Osteoblast (primary cell): ENCODE measurements at places on chromosomes 11 and 22. TPM values are rescaled to one million over a fixed set of nuclear protein-coding genes. Genes with fewer than 3 reads are reported as not detected.

- H3K4me1 ChIP-seq, result peaks cover 11% of the 10 kb centered on the region
- no peak for DNase-seq
Measured at GRCh38 chr11:93844568-93844967, 5.8 kb downstream of the VSTM5 start.

GRCh38 chr11:126718276-126718675 is 282.3 kb downstream of the KIRREL3 start:
- no peaks in the 10 kb centered on the region for H3K36me3 ChIP-seq
- DNase-seq, result peak; percentile 80
- H3K4me1 ChIP-seq, result peaks cover 6% of the 10 kb centered on the region
- no peak overlapping the region for H3K4me3 ChIP-seq
- no peaks in the 10 kb centered on the region for H3K27me3 ChIP-seq

GRCh38 chr11:69376155-69377028 is 82.4 kb downstream of the MYEOV start:
- H3K36me3 ChIP-seq, result no peaks in the 10 kb centered on the region
- H3K27me3 ChIP-seq, result no peaks in the 10 kb centered on the region
- H3K4me1 ChIP-seq, result no peaks in the 10 kb centered on the region
- peak; percentile 70 for DNase-seq
- no peak overlapping the region for H3K4me3 ChIP-seq

DNA sequence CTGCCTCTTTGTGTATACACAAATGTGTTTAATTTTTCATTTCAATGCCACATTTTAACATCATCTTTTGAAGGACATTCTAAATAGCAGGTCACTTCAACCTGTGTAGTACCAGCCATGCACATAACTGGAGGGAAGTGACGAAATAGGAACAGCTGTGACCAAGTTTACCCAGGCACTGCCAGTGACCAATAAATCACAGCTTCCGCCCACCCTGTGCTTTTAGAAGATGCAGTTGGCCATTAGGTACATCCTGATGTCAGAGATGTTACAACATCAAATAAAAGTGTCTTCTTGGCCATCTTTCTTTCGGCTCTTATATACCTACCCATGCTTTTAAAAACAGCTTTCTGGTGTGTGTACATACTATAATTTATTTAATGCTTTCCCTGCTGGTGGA is 7.8 kb downstream of the LDLRAD3 start:
- H3K27me3 ChIP-seq, result no peaks in the 10 kb centered on the region
- H3K4me3 ChIP-seq, result no peak overlapping the region
- H3K36me3 ChIP-seq, result no peaks in the 10 kb centered on the region
- no peak overlapping the region for H3K27ac ChIP-seq
- DNase-seq, result no peak

- no peaks in the 10 kb centered on the region for H3K36me3 ChIP-seq
- H3K4me1 ChIP-seq, result peaks cover 11% of the 10 kb centered on the region
- H3K27ac ChIP-seq, result no peak overlapping the region
- H3K27me3 ChIP-seq, result peaks cover 70% of the 10 kb centered on the region
- DNase-seq, result peak; percentile 95
Measured at GRCh38 chr11:2138431-2139122, 612 bp downstream of the IGF2 start.

DNA sequence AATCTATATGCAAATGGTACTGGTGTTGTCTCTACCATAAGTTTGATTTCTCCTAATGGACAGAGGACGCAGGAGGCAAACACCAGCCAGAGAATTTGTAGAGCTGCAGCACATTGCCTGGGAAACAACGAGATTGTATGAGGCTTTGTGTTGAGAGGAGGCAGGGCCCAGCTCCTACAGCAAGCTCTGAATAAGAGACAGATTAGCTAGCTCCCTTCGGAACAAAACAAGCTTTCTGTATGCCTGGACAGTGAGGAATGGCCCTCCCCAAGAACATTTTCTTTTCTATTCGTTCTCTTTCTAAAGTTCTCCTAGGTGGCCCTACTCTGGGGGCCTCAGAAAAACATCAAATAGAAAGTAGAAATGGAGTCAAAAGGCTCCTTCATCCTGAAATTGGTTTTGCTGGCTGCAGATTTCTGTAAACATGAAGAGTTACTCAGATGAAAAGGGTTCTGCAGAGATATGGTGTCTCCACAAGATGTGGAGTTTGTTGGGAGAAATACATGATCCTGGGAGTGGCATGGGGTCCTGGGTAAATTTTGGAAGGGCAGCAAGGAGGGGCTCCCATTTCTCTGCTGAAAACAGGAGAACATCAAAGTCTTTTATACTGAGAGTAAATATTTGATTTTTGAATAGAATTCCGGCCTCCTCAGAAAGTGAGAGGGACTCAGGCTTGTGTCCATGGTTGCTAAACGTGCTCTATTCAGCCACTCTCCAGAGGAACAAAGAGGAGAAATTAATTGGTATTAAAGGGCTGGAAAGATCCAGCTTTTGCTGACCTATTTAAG is 6.8 kb upstream of the HEPACAM start:
- H3K27me3 ChIP-seq, result no peaks in the 10 kb centered on the region
- H3K27ac ChIP-seq, result no peak overlapping the region
- DNase-seq, result no peak
- H3K4me3 ChIP-seq, result no peak overlapping the region
- no peaks in the 10 kb centered on the region for H3K36me3 ChIP-seq

DNA sequence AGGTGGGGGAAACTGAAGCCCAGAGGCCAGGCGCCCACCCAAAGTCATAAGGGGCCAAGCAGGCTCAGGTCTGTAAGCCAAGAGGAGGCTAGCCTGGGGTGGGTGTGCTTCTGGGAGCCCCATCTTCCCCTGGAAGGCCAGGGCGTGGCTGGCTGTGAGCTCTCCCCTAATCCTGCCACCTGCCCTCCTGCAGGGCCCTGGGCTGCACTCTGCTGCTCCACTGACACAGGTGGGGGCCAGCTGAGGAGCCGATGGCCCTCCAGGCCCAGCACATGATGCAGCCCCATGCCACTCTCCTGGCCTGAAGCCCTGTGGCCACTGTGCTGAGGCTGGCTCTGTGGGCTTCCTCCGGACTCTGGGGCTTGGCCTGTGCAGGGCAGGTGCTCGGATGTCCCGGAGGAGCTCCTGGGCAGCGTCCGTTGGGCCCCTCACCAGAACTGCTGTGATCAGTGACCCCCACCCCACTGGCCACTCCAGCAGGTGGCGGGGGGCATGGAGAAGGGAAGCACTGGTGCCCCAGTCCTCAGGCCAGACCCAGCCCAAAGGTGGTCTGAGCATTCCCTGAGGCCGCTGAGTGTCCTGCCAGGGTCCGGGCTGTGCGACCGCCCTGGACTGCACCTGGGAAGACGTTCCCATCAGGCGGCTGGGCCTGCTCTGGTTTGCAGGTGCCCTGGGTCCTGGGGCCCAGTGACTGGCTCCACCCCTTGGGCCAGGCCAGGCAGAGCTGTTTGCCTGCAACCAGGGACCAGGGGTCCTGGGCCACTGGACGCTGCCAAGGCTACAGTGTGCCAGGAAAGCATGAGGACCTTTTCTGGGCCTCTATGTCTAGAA is 8.5 kb downstream of the PIM3 start:
- DNase-seq, result peak; percentile 77
- H3K36me3 ChIP-seq, result no peaks in the 10 kb centered on the region
- H3K4me1 ChIP-seq, result peaks cover 20% of the 10 kb centered on the region
- no peak overlapping the region for H3K27ac ChIP-seq
- H3K4me3 ChIP-seq, result no peak overlapping the region

GRCh38 chr11:65849771-65850216 is 8.2 kb downstream of the CFL1 start:
- H3K4me3 ChIP-seq, result no peak overlapping the region
- no peaks in the 10 kb centered on the region for H3K27me3 ChIP-seq
- DNase-seq, result peak; percentile 83
- H3K36me3 ChIP-seq, result peaks cover 38% of the 10 kb centered on the region
- H3K4me1 ChIP-seq, result no peaks in the 10 kb centered on the region

DNA sequence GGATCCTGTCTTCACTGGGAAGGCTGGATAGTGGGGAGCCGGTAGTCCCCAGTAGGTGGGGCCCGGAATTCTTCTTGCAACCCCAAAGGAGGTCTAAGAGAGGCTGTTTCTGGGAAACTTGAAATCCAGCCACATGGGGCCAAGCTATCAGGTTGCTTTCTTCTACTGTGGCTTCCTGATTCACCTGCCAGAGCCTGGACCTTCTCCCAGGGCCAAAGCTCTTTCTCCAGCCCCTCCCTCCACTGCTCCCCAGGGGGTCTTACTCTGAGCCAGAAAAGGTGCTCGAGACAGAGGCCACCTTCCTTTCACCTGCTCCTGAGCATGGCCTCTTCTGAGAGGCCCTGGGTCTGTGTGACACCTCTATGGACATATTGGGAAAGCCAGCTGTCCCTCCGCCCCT is 9.1 kb downstream of the TST start:
- no peak overlapping the region for H3K27ac ChIP-seq
- H3K4me3 ChIP-seq, result no peak overlapping the region
- H3K4me1 ChIP-seq, result no peaks in the 10 kb centered on the region
- DNase-seq, result no peak
- H3K27me3 ChIP-seq, result peaks cover 31% of the 10 kb centered on the region

DNA sequence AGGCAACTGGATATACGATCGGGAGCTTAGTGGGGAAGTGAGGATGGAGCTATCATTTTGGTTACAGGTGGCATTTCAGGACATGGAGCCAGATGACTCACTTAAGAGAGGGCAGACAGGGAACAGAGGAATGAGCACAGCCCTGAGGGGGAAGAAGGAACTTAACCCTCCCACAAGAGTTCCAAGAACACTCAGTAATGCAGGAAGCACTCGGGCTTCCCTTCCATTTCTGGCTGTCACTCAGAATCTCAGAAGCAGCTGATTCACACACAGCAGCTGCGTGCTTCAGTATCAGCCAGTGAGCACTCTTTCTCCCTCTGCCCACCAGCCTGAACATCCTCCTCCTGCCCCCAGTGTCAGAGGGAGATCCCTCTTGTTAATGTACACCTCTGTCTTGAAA is 34.8 kb downstream of the EFCAB6 start:
- H3K27ac ChIP-seq, result no peak overlapping the region
- H3K4me3 ChIP-seq, result no peak overlapping the region
- peak; percentile 73 for DNase-seq
- peaks cover under 1% of the 10 kb centered on the region for H3K4me1 ChIP-seq

DNA sequence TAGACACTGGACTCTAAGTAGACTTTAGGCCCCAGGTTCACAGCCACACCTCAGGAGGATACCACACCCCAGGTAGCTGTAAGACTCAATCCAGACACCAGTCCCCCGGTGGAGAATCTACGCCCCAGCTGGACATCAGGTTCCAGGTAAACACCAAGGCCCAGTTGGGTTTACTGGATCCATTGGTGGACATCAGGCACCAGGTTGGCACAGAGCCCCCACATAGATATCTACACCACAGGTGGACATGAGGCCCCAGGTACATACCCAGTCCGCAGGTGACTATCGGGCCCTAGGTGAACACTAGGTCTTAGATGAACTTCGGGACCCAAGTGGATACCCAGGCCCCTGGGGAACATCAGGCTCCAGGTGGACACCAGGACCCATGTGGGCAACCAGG is 58.9 kb upstream of the SEPTIN5 start:
- DNase-seq, result peak; percentile 27
- H3K36me3 ChIP-seq, result no peaks in the 10 kb centered on the region
- H3K4me1 ChIP-seq, result no peaks in the 10 kb centered on the region
- H3K27me3 ChIP-seq, result peaks cover 5% of the 10 kb centered on the region
- H3K27ac ChIP-seq, result no peak overlapping the region

DNA sequence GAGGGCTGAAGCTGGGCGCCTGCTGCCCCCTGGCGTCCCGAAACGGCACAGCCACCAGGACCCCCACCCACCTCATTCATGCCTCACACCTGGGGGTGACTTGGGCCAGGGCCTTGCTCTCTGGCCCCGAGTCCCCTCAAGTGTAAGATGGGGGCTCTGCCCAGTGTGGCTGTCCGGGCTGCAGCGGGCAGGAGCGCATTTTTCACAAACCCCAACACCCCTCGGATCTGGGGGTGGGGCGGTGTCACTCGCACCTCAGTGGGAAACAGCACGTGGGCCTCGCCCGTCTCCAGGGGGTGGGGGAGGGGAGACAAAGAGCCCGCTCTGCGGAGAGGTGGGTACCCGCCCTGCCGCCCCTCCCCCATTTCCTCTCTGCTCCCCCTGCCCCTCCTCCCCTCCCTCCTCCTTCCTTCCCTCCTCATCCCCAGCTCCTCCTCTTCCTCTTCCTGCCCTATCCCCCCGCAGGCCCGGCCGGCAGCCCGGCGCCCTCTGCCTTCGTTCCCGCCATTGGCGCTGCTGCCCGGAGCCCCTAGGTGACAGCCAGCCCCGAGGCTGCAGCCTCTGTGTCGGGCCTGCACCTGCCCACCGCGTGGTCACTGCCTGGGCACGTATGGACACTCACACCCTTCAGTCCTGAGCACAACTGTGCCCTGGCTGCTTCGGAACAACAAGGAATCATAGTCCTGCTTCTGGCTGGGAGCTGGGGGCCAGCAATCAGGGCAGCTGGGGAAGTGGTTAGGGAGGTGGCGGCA is 6.8 kb upstream of the CDKN1C start:
- DNase-seq, result peak; percentile 93
- H3K27ac ChIP-seq, result no peak overlapping the region
- H3K27me3 ChIP-seq, result no peaks in the 10 kb centered on the region
- peaks cover 6% of the 10 kb centered on the region for H3K4me1 ChIP-seq
- H3K4me3 ChIP-seq, result peak overlapping the region; percentile 77
- H3K36me3 ChIP-seq, result no peaks in the 10 kb centered on the region

Gene CASP5
- total RNA-seq, result 0.36 TPM in 1 of 2 replicates, not detected in the other

Gene IFTAP
- 32.1 and 33.7 TPM in 2 replicates for total RNA-seq

Gene SHISA8
- total RNA-seq, result not detected in 2 replicates

Gene MS4A6A
- under 0.01 TPM in 1 of 2 replicates, not detected in the other for total RNA-seq

Gene BEST1
- total RNA-seq, result 5.6 and 8.0 TPM in 2 replicates

Gene ADAMTS8
- total RNA-seq, result under 0.01 TPM in 1 of 2 replicates, not detected in the other

Gene DEUP1
- under 0.01 TPM in 2 replicates for total RNA-seq

Gene DTX4
- under 0.01 and 0.29 TPM in 2 replicates for total RNA-seq

Gene APOA5
- total RNA-seq, result under 0.01 TPM in 1 of 2 replicates, not detected in the other

Gene RIC8A
- total RNA-seq, result 128 and 134 TPM in 2 replicates

Gene SERPINH1
- total RNA-seq, result 1,145 and 1,318 TPM in 2 replicates

Gene ASPHD2
- total RNA-seq, result 3.2 and 6.2 TPM in 2 replicates
